ENCODE measurements at places on chromosomes 13 and 19. TPM values are rescaled to one million over a fixed set of nuclear protein-coding genes. Genes with fewer than 3 reads are reported as not detected.

The ZNF682 gene
- 6.9 TPM for total RNA-seq

The KLK3 gene
- not detected for total RNA-seq

The PNPLA6 gene
- 107 TPM for total RNA-seq

The GIPR gene
- total RNA-seq: 1.3 TPM

The SIGLEC5 gene
- not detected for total RNA-seq

The LGALS4 gene
- not detected for total RNA-seq

The PTGIR gene
- 0.31 TPM for total RNA-seq
